ENCODE measurements at places on chromosomes 2 and 18.

DNA sequence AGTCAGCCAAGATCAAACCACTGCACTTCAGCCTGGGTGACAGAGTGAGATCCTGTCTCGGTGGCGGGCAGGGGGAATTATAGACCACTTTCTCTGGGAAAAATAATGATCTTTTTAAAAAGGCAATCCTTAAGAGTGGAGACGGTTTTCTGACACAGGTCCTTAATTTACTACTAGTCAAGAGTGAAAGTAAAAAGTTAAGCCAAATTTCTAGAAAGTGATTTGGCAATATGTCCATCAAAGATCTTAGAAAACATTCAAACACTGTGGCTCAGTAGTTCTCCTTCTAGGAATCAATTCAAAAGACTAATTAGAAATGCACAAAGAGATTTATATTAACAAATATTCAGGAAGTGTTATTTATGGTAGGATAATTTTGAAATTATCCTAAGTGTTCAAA lies 148.5 kb upstream of the DNMT3A start:
- no peak for DNase-seq

GRCh38 chr2:210250622-210251021 lies 25.4 kb upstream of the ACADL start:
- DNase-seq: no peak

- no peak for DNase-seq
Observed at GRCh38 chr2:181052523-181052891, 72.1 kb downstream of the UBE2E3 start.

DNA sequence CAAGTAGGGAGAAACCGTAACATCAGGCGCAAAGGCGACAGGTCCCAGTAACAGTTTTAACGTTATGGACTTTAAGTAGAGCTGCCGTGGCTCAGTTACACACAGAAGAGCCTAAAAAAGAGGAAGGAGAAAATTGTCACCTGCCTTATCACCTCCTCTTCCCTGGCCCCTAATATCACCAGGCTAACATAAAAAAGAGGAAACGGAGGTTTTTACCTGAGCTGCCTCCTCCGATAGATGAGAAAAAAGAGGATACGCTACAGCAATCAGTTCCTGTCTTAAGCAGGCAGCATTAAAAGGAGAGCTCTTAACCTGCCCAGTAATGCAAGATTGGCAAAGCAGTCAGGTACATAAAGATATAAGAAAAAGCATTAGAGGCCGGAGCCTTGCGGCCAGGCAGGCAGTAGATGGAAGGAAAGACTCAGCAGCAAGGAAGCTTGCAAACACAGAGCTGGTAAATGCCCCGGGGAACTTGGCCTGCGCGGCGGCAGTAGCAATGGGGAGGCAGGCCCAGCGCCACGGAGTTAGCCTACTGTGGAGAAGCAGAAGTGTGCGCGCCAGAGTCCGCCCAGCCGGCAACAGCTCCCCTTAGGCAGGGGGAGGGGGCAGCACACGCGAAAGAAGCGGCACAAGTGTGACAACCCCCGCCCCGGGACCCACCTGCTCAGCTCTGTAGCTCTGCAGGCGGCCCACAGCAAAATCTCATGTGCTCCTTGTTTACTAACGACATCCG lies 116.3 kb upstream of the SCN7A start:
- DNase-seq: no peak

DNA sequence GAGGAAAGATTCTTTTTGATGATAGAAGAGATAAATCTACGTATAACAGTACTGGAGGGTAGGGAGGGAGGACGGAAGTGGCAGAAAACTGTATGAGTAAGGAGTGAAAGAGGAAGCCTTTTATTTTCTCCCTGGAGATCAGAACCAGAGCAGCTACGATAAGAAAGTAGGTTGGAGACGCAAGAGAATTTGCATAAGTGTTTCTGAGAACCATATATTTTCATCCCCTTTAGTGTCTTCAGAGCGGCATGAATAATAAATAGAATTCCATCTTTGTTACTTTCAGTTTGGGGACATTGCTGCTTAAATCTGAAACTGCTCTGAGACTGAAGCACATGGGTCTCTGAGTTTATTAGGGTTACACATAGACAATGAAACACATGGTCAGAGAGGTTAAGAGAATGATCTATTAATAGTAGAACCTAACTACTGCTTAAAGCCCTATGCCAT lies 230.2 kb upstream of the TNP1 start:
- DNase-seq: no peak

- DNase-seq: no peak
Observed at GRCh38 chr2:164910101-164910899, 45.0 kb downstream of the SLC38A11 start.

DNA sequence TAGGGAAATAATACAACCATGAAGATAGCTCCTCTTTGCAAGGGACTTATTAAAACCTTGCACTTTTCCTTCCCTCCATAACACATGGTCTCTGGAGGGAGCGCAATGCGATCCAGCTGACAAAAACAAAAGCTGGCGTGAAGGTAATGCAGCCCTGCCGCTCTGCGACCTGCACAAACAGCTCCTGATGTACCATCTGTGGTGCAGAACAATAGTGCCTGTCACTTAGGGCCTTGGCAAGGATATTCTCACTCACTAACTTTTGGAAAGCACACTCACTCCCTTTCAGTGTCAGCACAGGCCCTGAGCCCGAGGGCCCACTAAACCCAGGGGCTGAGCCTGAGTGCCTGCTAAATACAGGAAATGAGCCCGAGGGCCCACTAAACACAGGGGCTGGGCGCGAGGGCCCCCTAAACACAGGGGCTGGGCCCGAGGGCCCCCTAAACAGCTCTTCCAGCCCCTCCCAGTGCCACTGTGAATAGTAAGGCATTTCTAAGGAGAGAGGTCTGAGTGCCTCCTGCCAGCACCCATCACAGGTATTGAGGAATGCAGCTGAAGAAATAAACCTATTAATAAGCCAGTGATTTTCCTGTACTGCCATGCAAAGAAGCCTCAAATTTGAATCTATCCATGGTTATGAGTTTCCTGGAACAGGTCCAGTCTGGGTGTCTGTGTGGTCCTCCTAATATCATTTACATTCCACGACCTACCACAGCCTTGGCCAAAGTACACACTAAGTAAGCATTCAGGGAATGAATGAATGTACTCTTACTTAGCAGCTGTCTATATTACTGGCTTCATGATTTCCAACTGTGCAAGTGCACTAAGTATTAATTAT lies 9.3 kb downstream of the L3MBTL4 start:
- DNase-seq: no peak

GRCh38 chr2:129709001-129709955 lies 270.2 kb upstream of the RAB6C start:
- DNase-seq: no peak

GRCh38 chr18:10783941-10784340 lies 258.1 kb downstream of the NAPG start:
- no peak for DNase-seq

DNA sequence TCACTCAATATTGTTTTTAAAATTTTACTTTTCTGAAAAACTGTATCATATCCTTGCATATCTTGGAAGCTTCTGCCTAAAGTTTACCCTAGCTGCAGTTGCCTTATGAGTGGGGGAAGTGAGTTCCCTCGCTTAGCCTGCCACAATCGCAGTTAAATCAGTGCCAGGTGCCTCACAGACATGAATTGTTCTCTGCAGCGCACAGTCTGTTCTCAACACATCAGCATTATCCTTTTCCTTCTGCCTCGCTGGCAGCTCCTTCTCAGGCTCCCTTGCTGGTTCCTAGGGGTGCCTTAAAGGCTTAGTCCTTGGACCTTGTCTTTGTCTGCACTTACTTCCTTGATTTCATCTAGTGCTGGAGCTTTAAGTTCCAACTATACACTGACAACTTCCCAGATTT lies 132.8 kb downstream of the TTC27 start:
- no peak for DNase-seq

DNA sequence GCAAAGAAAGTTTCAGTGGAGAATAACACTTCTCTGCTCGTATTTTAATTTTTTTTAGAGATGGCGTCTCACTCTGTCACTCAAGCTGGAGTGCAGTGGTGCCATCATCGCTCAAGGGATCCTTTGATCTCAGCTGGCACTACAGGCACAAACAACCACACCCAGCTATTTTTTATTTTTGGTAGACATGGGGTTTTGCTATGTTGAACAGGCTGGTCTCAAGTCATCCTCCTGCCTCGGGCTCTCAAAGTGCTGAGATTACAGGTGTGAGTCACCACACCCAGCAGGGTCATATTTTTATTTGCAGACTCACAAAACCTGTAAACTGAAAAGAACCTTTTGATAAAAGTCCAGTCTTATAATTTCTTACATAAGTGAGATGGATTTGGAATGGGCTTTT lies 2.6 kb downstream of the TRAK2 start:
- peak; percentile 56 for DNase-seq

GRCh38 chr2:58984731-58985130 lies 743.6 kb upstream of the FANCL start:
- DNase-seq: no peak

Data from naive thymus-derived CD8-positive, alpha-beta T cell (primary cell).